ENCODE measurements at places on chromosomes 16 and 17.

DNA sequence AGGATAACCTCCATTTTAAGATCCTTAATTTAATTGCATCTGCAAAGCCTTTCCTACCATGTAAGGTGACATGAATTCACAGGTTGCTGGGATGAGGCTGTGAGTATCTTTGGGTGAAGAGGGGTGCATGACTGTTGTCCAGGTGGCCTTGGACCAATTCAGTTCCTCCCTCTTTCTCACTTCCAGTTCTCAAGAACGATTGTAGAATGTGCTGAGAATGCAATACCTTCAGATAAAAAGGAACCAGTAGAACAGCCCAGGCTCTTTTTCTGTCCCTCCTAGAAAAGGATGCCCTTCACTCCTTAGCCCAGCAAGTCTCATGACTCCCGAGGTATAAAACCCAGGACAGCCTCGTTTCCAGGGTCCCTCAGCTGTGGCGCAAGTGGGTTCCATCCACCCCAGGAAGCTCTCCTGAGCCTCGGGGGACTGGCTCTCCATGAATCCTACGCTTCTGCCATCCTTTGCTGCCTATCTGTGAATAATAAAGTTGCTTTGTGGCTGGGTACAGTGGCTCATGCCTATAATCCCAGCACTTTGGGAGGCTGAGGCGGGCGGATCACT lies 61.6 kb upstream of the FA2H start:
- DNase-seq: no peak

- no peak for DNase-seq
Measured at GRCh38 chr17:7589891-7590691, at the start of gene SOX15. SOX15 (minus strand) TSS chr17:7590094; CDS start chr17:7589676, 418 bp downstream.

- DNase-seq: no peak
Measured at GRCh38 chr16:55046916-55047315, 116.3 kb downstream of the IRX5 start.

GRCh38 chr16:57804111-57804837 lies 2.0 kb upstream of the KIFC3 start:
- DNase-seq: no peak

GRCh38 chr16:89656435-89657121 lies 930 bp downstream of the CHMP1A start:
- no peak for DNase-seq

DNA sequence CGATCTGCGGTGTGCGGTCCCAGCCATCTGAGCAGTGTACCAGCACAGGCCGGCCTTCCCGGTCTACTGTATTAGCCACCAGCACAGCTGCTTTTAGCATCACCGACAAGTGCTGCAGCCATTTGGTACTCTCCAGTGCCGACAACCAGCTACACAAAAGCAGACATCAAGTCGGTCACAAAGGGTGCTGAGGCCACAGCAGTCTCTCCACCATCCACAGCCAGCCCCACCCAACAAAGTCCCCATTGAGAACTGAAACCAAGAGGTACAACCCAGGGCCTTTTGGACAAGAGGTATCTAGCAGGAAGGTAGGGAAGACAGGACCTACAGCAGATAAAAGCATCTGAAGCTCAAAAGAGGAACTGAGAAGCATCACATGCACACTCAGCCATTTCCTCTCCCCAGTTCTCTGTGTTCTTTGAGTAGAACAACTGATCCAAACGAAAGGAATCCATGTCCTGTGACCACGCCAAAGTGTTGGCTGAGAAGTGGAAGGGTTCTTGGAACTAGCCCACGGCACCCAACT lies 9.5 kb downstream of the MTMR4 start:
- DNase-seq: no peak

- no peak for DNase-seq
Measured at GRCh38 chr16:1308036-1308976, 1.1 kb upstream of the UBE2I start.

DNA sequence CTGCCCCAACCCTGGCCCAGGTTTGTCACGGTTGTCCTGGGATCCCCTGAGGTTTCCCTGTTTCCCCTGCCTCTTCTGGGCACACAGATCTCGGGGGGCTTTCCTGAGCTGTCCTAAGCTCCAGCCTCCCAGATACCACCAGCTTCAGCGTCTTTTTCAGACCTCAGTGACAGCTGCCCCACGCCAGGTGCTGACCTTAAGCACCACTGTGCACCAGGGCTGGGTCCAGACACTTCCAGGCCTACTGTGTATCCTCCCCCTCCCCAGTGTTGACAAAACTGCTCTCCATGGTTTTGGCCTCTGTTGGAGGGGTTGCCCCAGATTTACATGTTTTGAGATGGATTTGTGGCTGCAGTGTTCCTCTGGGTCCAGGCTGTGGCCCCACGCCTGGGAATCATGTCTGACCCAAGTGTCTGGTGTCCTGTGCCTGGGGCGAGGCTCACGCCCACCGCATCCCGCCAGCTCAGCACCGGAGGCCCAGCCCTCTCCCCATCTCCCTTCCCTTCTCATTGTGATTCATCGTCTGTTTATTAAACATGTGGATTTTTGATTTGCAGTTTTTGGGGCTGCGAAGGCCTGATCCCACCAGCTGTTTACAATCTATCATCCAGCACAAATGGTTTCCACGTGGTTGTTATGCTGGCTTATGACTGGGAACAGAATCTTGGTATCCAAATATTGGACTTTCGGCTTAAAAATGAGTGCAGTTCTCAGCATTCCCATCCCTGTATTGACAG lies 82.1 kb downstream of the METRNL start:
- DNase-seq: no peak

- DNase-seq: no peak
Measured at GRCh38 chr17:80456465-80457235, 19.8 kb downstream of the NPTX1 start.
